ENCODE measurements at places on chromosomes 5 and 9. TPM values are rescaled to one million over a fixed set of nuclear protein-coding genes. Genes with fewer than 3 reads are reported as not detected.

DNA sequence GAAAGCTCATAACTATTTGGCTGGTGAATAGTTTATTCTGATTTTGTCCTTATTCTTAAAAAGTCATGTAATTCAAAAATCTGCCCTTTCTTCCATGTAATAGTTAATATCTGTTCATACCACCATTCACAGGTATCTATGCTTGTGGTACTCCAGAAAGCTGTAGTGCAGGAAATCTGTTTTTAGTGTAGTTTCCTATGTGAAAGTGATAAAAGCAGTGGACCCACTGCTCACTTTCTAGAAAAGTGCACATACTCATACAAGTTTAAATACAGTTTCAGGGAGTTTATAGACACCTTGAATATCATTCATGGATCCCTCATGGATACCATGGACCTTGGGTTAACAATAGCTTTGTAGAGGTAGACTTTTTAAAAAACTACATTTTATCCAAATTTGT, 20.2 kb downstream of the PBX3 start:
- H3K27ac ChIP-seq, result no peak overlapping the region
- peaks cover 19% of the 10 kb centered on the region for H3K4me1 ChIP-seq
- DNase-seq, result no peak
- H3K27me3 ChIP-seq, result no peaks in the 10 kb centered on the region

- no peaks in the 10 kb centered on the region for H3K27me3 ChIP-seq
- no peak overlapping the region for H3K4me3 ChIP-seq
- H3K4me1 ChIP-seq, result no peaks in the 10 kb centered on the region
- H3K36me3 ChIP-seq, result no peaks in the 10 kb centered on the region
Measured at GRCh38 chr5:115415143-115415491, 118.7 kb upstream of the CCDC112 start.

The ANKRD34B gene
- total RNA-seq, result not detected

The SH2D3C gene
- 9.4 TPM for total RNA-seq

DNA sequence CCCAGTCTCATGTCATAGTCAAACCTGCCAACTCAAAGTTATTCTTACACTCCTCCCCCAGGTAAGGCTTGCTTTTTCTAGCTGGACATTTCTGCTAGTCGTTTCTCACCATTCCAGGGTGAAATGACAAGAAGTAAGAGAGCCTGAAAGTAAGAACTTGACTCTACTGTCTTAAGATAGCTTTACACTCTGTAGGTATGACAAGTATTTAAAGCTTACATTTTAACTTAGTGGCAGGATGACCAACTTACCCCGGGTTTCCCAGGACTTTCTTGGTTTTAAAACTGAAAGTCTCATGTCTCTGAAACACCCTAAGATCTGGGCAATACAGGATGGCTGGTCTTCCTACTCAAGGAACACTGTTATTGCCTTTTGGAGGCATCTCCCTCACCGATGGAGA, 67.5 kb upstream of the PIK3R1 start:
- H3K27ac ChIP-seq, result no peak overlapping the region
- no peaks in the 10 kb centered on the region for H3K27me3 ChIP-seq
- no peaks in the 10 kb centered on the region for H3K4me1 ChIP-seq
- DNase-seq, result no peak

GRCh38 chr9:68947015-68947414, 66.9 kb downstream of the PRKACG start:
- no peak overlapping the region for H3K4me3 ChIP-seq
- H3K4me1 ChIP-seq, result no peaks in the 10 kb centered on the region
- H3K36me3 ChIP-seq, result no peaks in the 10 kb centered on the region
- no peaks in the 10 kb centered on the region for H3K27me3 ChIP-seq

- H3K4me1 ChIP-seq, result no peaks in the 10 kb centered on the region
Measured at GRCh38 chr9:135550344-135550918, 4.5 kb downstream of the OBP2A start.

The NR5A1 gene
- total RNA-seq, result 279 TPM

The FAM169A gene
- total RNA-seq, result 6.0 TPM

The MLANA gene
- total RNA-seq, result not detected

DNA sequence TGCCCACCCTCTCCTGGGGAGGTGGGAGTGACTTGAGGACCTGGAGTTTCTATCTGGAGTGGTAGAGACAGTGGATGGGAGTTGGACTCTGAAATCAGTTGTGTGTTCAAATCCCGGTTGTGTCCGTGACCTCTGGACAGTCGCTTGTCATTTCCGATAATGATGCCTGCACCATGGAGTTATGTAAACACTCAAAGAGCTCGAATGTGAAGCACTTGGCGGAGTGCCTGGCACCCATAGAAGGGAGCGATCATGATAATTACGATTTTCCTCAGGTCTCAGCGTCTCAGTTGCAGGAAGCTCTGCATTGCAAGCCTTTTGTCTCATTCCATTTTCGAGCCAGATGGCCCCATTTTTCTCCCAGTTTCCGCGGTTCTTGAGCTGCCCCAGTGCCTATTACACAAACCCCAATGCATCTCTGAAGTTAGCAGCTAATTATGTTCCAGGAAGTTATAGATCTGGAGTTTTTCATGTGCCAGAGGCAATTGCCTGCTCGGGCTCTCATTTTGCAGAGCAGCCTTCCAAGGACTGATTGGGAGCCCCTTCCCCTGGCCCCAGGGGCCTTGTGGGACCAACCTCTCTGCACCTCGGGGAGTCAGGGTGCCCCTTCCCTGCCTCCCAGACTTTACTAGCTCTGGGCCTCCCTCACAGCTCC, 175.5 kb upstream of the MVB12B start:
- H3K27me3 ChIP-seq, result peaks cover 3% of the 10 kb centered on the region
- no peaks in the 10 kb centered on the region for H3K4me1 ChIP-seq
- DNase-seq, result peak; percentile 20
- H3K36me3 ChIP-seq, result no peaks in the 10 kb centered on the region

The GABRA1 gene
- total RNA-seq, result 0.55 TPM

The ARID3C gene
- total RNA-seq, result not detected

DNA sequence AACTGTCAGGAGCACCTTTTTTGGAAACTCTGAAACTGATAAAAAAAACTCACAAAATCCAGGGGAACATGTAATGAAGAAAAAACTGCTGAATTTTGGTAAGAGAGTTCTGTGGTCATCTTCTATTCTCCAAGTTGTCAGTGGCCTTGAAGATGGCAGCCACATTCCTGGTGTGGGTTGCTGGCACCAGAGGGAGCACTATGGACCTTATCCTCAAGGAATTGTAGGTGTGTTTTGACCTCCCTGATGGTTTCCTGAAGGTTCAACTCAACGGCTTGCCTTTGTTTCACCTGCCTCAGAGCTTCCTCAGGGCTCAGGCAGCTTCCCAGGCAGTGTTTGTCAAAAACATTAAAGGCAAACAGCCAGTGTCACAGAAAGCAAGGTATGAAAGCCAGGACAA, 2.2 kb upstream of the SLC38A9 start:
- no peak overlapping the region for H3K4me3 ChIP-seq
- H3K27me3 ChIP-seq, result no peaks in the 10 kb centered on the region
- no peak overlapping the region for H3K27ac ChIP-seq
- peaks cover 13% of the 10 kb centered on the region for H3K4me1 ChIP-seq
- H3K36me3 ChIP-seq, result no peaks in the 10 kb centered on the region

The S1PR3 gene
- total RNA-seq, result 10.0 TPM

- no peak overlapping the region for H3K27ac ChIP-seq
- H3K27me3 ChIP-seq, result no peaks in the 10 kb centered on the region
- no peak overlapping the region for H3K4me3 ChIP-seq
- no peak for DNase-seq
Measured at GRCh38 chr5:148992265-148992664, 70.6 kb downstream of the SH3TC2 start.

GRCh38 chr9:124392871-124393460, 22.3 kb downstream of the PSMB7 start:
- peaks cover 19% of the 10 kb centered on the region for H3K4me1 ChIP-seq
- peak overlapping the region; percentile 10 for H3K27ac ChIP-seq
- H3K36me3 ChIP-seq, result peaks cover 4% of the 10 kb centered on the region
- no peaks in the 10 kb centered on the region for H3K27me3 ChIP-seq

GRCh38 chr5:107980923-107981692, 310.4 kb upstream of the EFNA5 start:
- no peak for DNase-seq
- H3K27ac ChIP-seq, result no peak overlapping the region
- no peak overlapping the region for H3K4me3 ChIP-seq
- H3K36me3 ChIP-seq, result no peaks in the 10 kb centered on the region
- H3K4me1 ChIP-seq, result no peaks in the 10 kb centered on the region
- H3K27me3 ChIP-seq, result no peaks in the 10 kb centered on the region

DNA sequence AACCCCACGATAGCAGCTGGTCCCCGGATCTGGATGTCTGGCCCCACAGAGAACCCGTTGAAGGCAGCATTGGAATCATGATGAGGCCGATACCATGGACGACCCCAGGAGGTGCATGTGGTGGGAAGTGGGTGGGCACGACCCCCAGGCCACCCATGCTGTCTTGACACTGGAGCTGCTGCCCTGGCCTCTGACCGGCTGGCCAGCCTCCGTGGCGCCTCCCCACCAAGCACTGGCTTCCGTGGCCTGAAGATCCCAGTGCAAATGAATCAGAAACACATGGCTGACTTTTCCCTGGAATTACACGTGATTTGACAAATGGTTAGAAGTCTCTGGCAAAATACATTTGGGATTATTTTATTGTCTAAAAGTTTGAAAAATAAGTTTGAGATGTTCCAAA, 259.0 kb upstream of the IRX1 start:
- no peak overlapping the region for H3K4me3 ChIP-seq
- H3K27ac ChIP-seq, result no peak overlapping the region
- no peak for DNase-seq
- H3K36me3 ChIP-seq, result no peaks in the 10 kb centered on the region
- no peaks in the 10 kb centered on the region for H3K27me3 ChIP-seq

- no peak overlapping the region for H3K4me3 ChIP-seq
- H3K27me3 ChIP-seq, result peaks cover 55% of the 10 kb centered on the region
Measured at GRCh38 chr9:97845763-97846162, 7.3 kb upstream of the FOXE1 start.

The CCNO gene
- total RNA-seq, result 0.48 TPM

DNA sequence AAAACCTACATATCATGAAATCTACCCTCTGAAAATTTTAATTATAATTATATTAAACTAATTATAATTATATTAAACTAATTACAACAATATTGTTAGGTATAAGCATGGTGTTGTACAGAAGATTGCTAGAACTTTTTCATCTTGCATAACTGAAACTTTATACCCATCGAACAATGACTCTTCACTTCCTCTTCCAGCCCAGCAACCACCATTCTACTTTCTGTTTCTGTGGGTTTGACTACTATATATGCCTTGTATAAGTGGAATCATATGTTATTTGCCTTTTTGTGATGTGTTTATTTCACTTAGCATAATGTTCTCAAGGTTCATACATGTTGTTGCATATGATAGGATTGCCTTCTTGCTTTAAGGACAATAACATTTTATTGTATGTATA, 274.2 kb upstream of the CCNH start:
- no peaks in the 10 kb centered on the region for H3K36me3 ChIP-seq
- no peak overlapping the region for H3K4me3 ChIP-seq

DNA sequence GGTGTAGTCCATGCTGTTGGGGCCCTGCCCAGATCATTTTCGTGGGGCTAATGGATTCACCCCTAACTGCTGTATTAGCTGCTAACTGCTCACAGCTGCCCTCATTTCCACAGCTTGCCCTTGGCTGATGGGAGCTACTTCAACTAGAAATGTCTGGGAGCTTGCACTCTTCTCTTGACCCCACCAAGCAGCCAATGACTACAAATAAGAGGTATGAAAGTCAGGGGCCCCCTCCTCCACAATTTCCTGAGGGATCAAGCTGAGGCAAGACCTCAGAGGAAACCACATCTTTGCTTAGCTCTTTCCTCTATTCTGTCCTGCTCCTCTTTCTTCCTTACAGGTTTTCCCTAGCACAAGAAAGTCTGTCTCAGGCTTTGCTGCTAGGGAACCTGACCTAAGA, 397.5 kb downstream of the MLLT3 start:
- H3K27me3 ChIP-seq, result no peaks in the 10 kb centered on the region
- H3K4me1 ChIP-seq, result no peaks in the 10 kb centered on the region
- H3K36me3 ChIP-seq, result no peaks in the 10 kb centered on the region

- H3K36me3 ChIP-seq, result no peaks in the 10 kb centered on the region
- no peaks in the 10 kb centered on the region for H3K27me3 ChIP-seq
- H3K4me1 ChIP-seq, result peaks cover 29% of the 10 kb centered on the region
- no peak for DNase-seq
- no peak overlapping the region for H3K4me3 ChIP-seq
Measured at GRCh38 chr5:151787817-151788216, 16.1 kb downstream of the G3BP1 start.

DNA sequence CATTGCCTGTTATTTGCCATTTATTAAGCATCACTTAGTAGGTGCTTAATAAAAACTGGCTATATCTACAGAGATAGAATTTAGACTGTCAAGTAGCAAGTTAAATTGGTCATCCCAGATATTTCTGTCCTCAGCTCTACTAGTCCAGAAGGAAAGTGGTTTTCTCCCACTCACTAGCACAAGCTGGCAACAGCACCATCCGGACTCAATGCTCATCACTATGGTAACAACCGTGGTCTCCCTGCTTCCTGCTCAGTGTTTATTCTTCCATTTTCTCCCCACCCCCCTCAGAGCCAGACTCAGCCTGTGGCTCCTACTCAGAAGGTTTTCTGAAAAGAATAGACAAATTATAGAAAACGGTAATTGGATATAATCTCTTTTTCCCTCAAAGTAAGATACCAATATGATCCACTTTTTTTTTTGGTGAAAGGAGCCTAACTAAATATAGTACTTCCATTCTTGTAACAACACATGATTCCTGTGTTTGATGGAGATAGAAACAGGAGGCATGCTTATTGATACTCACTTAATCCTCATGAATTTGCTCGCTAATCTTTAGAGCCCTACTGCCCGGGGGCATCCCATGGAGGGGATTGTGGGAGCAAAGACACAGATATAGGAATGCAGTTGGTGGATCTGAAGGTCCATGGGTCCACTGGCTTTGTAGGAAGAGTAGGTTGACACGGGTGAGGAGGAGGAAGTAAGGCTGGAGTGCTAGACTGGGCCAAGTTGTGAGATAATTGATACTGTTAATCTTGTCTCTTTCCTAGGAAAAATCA, 191.4 kb downstream of the MAN2A1 start:
- no peaks in the 10 kb centered on the region for H3K4me1 ChIP-seq
- H3K27ac ChIP-seq, result no peak overlapping the region
- no peak for DNase-seq
- H3K4me3 ChIP-seq, result no peak overlapping the region

DNA sequence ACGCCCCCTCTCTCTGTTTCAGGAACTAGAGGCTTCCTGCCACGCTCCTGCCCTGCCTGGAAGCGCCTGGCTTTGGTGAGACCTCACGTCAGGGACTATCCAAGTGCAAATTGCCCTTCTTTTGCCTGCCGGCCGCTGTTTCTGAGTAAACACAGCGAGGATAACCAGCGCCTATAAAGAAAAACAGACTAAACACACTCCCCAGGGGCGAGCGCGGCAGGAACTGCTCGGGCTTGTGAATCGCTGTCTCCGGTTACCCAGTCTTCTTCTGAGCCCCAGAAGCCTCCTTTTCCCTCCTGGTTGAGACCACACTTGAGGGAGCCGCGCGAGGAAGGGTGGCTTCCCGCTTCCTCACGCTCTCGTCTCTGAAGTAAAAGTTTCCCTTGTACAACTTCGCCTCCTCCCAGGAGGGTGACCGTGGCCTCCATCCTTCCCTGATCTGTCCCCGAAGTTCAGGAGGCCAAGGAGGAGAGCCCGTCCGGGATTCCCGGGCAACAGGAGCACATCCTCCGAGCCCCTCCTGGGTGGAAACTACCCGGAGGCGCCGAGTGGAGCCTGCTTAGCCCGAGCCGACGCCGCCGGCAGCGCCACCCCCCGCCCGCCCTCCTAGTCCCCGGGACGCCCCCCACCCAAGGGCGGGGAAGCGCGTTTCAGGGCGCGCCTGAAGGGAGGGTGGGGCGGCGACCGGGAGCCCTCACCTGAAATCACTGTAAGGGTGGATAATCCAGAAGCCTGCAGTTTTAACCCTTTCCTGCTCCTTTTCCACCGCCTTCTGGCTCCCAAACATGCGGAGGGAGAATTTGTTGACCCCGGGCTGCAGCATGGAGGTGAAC, 993 bp downstream of the HCN1 start:
- H3K4me1 ChIP-seq, result no peaks in the 10 kb centered on the region
- DNase-seq, result no peak
- peaks cover 11% of the 10 kb centered on the region for H3K27me3 ChIP-seq
- no peak overlapping the region for H3K4me3 ChIP-seq
